ENCODE measurements at places on chromosomes 3 and 15. TPM values are rescaled to one million over a fixed set of nuclear protein-coding genes. Genes with fewer than 3 reads are reported as not detected.

Gene PIGX
- 43.6 TPM for total RNA-seq

Gene SPSB4
- not detected for total RNA-seq

Gene TOPAZ1
- not detected for total RNA-seq

Gene SMCO1
- not detected for total RNA-seq

Gene DIS3L
- total RNA-seq = 10.5 TPM

Gene SLC12A8
- 26.6 TPM for total RNA-seq

Gene FBN1
- total RNA-seq = 208 TPM

Gene SNTN
- total RNA-seq = not detected

Gene CLSTN2
- 0.59 TPM for total RNA-seq

Gene RPP25
- 14.9 TPM for total RNA-seq

Gene C3orf18
- 16.0 TPM for total RNA-seq

Gene TM4SF18
- total RNA-seq = 5.2 TPM

Gene ROPN1
- 1.3 TPM for total RNA-seq

Gene TBC1D5
- total RNA-seq = 83.3 TPM

Gene ZNF660
- total RNA-seq = 1.2 TPM

Gene SLC12A1
- 0.10 TPM for total RNA-seq

Gene SLC24A5
- 0.29 TPM for total RNA-seq

Gene IGSF10
- total RNA-seq = 0.59 TPM

Gene DUOX1
- total RNA-seq = not detected

Gene CATSPER2
- 0.60 TPM for total RNA-seq

Gene RGMA
- not detected for total RNA-seq

Gene ANKUB1
- total RNA-seq = not detected

Gene GOLGA8T
- not detected for total RNA-seq

Gene CIDEC
- not detected for total RNA-seq

Gene CERS3
- total RNA-seq = not detected

Gene MED12L
- 0.12 TPM for total RNA-seq

Gene CPA3
- total RNA-seq = not detected

Gene UPK1B
- not detected for total RNA-seq

Gene UQCC5
- total RNA-seq = 14.0 TPM

Gene SLC22A13
- total RNA-seq = 0.29 TPM

Gene KBTBD13
- total RNA-seq = not detected

Gene SMARCC1
- 38.7 TPM for total RNA-seq
